ENCODE measurements at places on chromosomes 6 and 20.
A peak's percentile ranks its signal among the peaks of the same experiment; 100 is the strongest.

DNA sequence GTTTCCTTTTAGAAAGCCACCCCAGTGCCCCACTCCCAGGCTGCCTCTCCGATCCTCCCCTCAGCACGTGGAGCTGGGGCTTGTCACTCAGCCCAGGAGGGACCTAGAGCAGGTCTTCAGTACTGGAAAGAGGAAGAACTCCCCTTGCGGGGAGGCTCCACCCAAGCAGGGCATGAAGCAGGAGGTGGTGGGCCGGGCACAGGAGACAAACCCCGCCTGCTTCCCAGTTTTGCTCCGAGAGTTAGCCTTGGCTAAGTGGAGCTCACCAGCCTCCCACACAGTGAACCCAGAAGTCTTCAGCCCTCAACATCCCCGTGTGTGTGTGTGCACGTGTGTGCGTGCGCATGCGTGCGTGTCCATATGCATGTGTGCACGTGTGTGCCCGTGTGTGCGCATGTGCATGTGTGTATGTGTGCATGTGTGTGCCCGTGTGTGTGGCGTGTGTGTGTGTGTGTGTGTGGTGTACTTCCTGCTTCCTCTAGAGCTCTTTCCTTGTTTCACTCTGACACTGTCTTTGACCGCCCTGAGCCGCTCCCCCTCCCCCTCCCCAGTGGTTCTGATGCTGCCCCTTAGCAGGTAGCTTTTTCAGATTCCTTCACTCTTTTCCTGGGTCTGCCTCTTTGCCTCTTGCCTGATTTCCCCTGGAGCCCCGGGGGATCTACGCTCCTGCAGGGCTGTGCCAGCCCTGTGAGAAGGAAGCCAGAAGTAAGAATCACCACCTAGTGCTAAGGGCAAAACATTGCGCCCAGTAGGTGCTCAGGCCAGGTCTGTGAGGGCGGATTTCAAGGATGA is 239.8 kb downstream of the CDC5L start:
- DNase-seq = no peak

DNA sequence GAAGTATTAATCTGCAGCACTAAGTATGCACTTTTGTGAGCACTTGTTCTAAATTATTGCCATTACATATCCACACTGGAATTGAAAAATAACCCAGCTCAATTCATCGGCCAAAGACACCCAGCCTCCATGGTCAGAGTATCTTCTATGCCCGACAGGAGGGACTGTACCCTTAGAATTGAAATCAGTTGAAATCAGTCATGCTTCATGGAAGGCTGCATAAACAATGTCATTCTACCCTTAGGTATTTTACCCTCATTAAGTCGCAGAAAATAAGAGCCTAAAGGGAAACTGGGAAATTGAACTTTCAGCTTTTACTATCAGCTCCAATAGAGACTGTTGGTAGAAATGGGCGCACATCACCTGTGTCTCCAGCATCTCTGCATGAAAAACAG is 2.9 kb upstream of the RAMACL start:
- DNase-seq = no peak

- no peak for DNase-seq
These were observed 191.3 kb downstream of the MTFR2 start for GRCh38 chr6:136058852-136059251.

DNA sequence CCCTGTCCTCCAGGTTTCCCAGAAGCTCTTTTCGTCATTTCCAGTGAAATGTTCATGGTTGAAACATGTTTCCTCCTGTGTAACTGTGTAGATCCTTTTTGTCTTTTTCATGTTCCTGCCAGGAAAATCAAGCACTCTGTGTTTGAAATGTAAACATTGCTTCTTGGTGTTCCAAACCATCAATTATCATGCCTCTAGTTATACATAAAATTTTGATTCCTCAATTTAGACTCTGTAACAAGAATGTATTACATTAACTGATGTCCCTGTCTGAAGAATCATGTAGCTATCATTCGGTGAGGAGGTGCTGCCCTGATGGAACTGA is 546.3 kb upstream of the CITED2 start:
- no peak for DNase-seq

DNA sequence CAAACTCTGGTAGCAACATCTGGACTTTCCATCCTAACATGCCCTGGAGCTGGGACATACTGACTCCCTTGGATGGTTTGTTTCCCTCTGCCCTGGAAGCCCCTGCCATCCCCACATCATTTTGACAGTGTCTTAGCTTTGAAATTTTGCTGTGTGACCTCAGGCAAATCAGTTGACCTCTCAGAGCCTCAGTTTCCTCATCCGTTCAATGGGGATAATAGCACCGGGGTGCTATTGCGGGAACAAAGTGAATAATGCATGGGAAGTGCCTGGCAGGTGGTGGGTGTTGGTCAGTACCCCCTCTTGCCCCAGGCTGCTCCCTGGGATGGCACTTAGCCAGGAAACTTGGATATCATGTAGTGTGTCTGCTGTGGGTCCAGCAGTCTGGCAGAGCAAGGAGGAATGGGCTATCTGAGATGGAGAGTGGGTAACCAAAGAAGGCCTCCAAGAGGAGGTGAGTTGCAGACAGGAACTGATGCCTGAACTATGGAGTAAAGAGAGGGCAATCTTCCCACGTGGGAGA is 88.6 kb downstream of the MRPL14 start:
- no peak for DNase-seq

DNA sequence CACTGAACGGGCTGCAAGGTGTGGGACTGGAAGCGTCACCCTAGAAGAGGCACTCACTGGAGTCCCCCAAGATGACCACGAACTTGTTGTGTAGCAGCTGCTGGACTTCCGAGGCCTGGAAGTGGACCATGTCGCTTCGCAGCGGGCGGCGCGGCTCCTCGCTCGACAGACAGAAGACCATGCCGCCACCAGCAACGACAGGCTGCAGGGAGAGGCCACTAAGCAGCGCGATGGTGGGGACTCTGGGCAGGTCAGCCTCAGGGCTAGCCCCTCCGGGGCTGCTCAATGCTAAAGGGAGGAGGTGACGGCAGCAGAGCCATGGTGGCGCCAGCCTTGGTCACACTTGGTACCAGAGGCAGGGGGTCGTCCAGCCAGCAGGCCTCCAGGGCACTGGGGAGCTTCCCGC is 720 bp downstream of the PCED1A start:
- no peak for DNase-seq

DNA sequence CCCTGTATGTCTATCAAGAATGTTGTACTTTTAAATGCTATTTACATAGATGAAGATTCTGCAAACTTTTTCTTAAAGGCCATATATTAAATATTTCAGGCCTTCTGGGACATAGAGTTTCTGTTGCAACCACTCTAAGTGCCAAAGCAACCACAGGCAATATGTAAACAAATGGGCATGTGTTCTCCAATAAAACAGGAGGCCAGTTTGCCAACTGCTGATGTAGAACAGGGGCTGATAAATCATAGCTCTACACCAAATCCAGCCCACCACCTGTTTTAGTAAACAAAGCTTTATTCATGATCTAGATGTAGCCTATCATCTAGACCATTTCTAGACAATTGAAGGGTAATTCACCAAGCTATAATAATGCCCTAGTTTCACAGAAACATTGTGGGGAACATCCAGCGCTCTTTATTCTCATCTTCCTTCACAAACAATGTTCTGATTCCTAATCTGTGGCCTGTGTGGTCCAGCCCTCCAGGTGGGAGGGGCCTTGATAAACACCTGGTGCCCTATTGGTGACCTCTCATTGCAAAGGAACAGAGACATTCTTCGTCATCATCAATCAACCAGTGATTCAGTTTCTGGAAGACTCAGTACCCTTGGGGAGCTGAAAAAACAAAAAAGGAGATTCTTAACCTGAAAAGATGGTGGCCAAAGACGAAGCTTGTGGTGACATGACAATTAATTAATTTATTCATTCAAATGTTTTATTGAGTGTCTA is 80.2 kb downstream of the PREP start:
- DNase-seq = no peak

GRCh38 chr6:134683783-134684422 is 266.0 kb downstream of the ALDH8A1 start:
- DNase-seq = no peak

DNA sequence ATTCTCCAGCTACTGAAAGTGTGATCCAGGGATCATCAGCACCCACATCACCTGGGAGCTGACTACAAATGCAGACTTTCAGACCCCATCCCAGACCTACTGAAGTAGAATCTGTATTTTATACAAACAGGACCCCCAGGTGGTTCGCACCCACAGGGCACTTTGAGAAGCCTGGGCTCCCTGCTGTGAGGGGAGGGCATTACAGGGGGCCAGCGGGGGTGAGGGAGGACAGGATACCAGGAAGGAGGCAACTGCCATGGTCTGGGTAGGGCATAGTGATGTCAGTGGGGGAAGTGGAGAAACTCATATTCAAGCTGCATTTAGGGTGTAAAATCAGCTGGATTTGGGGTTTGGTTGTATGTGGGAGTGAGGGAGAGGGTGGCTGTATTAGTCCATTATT is 2.0 kb upstream of the ADA start:
- no peak for DNase-seq

DNA sequence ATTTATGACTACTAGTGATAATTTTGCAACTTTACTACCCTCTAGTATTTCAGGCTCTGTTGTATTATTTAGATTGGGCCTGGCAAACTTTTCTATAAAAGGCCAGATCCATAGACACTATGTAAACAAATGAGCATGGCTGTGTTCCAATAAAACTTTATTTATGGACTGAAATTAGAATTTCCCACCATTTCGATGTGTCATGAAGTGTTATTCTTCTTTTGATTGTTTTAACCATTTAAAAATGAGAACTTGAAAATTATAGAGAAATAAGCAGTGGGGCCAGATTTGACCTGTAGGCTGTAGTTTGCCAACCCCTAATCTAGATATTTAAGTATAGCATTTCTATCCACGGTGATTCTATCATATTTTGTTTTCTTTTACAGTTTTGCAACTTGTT is 61.5 kb upstream of the TFB1M start:
- DNase-seq = no peak

DNA sequence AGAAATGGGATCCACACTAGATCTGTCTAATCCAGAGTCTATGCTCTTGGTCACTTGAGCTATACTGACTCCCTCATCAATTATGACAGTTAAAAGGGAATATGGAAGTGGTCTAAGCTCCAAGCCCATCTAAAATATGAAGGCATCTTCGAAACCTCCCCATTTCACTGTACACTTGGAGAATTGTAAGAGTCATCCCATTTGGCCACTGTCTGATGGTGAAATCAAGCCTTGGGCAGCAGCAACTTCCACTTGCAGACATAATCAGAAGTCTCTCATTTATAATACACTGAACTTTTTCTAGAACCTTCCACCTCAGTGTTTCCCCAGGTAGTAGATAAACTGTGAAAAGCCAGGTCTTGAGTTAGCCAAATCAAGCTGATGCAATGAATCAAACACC is 26.3 kb upstream of the UBR2 start:
- DNase-seq = no peak

DNA sequence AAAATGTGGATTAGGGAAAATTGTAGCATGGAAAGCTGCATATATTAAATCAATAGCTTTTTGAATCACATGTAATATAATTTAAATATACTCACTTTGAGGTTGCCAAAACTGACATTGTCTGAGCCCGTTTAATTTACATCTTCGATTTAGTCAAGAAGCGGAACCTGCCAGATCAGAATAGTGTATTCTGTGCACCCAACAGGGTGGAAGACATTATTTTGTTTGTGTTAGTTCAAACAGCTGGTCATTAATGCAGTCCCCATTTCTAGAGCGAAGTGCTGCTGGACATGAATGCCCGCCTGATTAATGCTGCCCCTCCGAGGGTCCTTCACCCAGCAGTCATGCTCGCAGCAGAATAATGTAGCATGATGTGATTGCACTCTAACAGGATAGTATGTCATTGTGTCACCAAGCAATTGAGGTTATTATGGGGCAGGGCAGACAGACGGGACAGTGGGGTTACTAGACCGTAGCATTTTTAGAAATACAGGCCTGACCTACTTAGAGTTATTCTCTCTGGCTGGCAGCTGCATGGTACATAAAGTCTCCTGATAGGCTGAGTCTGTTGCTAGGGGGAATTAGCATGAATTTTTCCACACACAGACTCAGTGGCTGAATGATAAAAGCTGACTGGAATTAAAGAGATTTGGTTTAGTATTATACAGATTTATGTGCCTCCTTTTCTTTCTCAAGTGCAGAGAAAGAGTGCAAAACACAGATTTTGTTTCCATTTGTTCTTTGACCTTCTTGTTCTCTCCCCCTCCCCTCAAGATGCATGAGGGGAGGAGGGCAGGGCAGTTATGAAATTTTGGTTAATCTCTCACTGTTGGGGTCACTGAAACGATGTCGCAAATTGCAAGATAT is 147.1 kb downstream of the PRL start:
- DNase-seq = peak; percentile 6

DNA sequence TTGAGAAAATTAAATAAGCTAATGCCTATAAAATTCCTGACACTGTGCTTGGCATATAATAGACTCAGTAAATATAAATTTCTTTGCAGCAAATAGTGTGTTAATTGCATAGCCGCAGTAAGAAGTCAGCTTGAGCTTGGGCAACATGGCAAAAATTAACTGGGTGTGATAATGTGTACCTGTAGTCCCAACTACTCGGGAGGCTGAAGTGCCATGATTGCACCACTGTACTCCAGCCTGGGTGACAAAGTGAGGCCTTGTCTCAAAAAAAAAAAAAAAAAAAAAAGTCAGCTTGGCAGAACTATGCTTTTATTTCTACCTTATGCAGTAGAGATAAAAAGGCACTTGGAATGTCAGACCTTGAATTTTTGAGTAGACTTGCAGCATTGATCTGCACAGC is 121.8 kb downstream of the AKAP7 start:
- DNase-seq = no peak

GRCh38 chr6:149078211-149078782 is 239.2 kb upstream of the TAB2 start:
- DNase-seq = no peak

- no peak for DNase-seq
These were observed 32.4 kb upstream of the HINT3 start for GRCh38 chr6:125924169-125924568.

- peak; percentile 72 for DNase-seq
These were observed 33.4 kb downstream of the PLN start for GRCh38 chr6:118581489-118581959.

DNA sequence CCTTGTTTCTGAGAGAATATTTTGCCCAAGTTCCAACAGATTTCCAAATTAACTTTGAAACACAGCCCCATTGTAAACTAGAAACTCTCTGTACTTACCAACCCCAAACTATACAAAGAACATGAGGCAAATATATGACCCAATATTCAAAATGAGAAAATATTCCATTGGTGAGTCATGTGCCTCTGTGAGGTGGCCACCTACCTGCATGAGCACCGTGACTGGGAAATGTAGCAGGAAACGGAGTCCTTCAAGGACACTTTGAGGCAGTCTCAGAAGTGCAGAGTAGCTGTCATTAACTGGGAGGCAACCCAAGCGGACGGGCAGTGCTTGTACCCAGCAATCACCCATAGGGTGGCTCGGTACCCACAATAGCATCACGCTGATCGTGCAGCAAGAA is 335.5 kb upstream of the NOX3 start:
- DNase-seq = no peak

DNA sequence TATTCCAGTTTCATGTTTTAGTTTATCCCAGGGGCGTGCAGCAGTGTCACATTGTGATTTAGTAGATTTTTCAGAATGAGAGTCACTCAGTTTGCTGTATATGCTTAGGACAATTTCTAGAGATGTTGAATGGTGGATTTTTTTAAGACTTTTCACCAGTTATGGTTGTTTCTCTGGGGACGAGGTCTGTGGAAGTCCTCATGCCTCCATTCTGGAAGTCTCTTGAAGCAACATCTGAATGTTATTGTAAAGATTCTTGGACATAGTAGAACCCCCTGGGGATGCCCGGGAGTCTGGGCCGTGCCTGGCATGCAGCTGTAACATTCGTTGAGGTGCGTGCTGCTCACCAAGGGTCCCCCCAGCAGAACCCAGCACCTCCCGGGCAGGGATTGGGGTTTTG is 341.5 kb downstream of the CDH4 start:
- no peak for DNase-seq

Measured in brain microvascular endothelial cell (primary cell).